ENCODE measurements at places on chromosomes 6 and 20.

- no peak for DNase-seq
These were observed 5.9 kb upstream of the SCML4 start for GRCh38 chr6:107830060-107830459.

DNA sequence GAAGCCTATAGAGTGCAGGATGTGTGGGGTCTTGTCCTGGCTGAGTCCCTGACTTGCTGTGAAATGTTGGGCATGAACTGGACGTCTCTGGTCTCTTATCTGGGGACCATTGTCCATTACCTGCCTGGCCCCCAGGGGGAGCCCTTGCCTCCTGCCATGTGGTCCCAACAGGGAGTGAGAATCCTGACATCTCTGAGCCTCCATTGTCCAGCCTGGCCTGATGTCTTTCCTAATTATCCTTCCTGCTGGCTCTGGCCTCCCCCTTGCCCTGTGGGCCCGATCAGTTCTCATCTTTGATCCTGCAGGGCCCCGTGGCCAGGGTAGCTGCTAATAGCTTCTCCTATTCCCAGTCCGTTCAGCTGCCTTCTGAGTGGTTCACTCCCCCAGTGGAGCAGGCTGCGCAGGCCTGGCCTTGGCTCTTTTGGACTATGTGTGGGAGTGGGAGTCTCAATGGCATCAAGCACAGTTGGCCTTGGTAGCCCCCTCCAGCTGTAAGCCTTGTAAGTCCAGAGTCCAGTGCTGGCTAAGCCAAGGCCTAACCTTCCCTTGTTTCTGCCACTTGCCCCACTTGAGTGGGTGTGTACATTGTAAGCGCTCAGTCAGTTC is 77.9 kb upstream of the RALY start:
- DNase-seq = peak; percentile 17

DNA sequence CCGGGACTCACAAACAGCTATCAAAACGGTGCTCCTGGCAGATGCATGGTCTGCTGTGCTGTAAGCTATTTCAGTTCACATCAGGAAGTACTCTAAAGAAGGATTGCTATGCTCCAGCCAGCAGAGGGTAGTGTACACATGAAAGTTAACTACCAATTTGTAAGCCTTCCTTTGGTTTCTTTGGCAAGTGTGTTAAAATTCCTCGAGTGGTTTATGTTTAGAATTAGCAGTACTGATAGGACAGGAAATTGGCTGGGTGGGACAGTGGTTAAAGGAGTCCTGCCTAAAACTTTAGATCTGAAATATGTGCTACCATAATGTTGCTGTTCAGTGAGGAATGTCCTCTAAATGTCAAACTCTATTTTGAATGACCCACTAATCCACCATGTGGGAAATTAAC is 47.4 kb downstream of the TRMT11 start:
- DNase-seq = no peak

DNA sequence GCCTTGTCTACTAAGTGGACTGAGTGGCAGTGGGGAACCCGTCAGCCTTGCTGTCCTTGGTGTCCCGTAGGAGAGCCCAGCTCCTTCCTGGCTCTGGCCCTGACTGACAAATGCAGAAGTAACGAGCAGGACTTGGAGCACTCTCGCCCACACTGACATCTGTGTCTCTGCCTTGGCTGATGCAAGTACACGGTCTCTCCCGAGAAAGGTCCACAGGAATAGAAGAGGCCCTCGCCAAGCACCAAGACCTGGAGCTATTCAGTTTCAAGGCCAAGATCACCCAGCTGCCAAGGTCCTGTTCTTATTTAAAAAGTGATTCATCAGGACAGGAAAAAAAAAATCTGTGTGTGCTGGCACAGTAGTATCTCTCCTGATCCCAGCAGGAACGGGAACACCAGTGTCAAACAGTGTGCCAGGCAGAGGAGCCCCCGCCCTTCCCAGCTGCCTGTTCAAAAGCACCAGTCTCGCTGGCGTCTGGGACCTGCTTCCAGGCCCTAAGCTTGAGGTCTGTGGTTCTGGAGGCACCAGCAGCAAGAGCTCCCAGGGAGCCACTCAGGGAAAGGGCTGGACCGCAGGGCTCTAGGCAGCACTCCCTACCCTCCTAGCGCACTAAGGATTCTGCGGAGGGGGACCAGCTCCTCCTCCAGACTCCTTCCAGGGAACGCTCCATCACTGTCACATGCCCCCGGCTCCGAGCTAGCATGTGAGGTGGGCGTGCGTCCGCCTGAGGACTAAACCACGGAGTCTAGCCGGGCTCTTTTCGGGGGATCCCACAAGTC is 376.9 kb downstream of the RNGTT start:
- DNase-seq = no peak

DNA sequence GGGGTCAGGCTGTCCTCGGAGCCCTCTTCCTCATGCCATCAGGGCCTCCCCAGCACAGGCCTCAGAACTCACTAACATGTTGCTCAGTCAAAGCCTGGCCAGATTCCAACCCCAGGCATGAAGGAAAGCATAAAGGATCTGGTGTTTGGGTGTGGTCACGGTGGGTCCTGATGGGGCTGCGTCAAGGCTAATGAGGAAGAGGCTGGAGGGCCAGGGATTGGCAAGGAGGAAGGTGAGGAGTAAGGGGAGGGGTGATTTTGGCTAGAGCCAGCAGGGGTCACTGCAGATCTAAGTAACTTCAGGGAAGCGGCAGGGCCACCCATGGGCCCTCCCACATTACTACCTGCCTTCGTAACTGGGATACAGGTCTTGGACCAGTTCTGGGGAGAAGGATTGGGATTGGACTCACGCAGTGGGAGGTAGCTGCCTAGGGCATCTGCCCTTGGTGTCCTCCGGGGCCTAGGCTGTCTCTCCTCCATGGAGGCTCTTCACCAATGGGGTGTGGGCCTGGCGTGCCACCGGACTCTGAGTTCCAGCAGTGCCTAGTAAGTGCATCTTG is 36.2 kb upstream of the MRPS18A start:
- peak; percentile 57 for DNase-seq

DNA sequence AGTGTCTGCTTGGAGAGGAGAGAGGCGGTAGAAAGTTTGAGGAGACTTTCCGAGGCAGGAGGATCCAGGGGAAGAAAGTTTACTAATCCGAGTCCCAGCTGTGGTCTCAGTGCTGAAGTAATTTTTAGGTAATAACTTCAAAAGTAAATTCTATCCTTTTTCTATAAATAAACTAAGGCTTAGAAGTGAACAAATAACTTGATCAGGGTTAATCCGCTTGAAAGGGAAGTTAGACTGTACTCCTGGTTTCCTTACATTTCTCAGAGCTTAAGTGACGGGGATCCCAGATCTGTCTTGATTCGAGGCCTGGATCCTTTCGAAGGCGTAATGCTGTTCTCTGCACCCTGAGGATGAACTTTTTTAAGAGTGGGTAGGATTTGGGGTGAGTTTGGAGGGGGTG is 2.6 kb downstream of the STK35 start:
- no peak for DNase-seq

GRCh38 chr6:25173951-25174474 is 105.2 kb upstream of the CARMIL1 start:
- DNase-seq = no peak

DNA sequence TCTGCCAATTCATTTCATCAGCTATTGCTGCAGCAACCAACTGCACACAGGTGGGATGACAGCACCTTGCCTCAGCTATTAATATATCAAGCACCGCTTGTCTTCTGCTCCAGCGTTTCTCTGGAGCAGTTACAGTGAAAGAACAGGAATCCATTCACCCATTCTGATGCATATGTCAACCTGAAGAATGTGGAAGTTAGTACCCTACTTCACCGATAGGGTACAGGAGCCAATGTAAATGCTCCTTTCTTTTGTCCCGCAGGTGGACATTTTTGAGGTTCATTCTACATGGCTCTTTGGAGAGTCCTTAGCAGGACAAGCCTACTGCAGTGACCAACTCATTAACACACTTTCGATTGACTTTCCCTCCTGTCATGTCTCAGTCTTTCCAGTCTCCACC is 139.9 kb upstream of the PRND start:
- no peak for DNase-seq

DNA sequence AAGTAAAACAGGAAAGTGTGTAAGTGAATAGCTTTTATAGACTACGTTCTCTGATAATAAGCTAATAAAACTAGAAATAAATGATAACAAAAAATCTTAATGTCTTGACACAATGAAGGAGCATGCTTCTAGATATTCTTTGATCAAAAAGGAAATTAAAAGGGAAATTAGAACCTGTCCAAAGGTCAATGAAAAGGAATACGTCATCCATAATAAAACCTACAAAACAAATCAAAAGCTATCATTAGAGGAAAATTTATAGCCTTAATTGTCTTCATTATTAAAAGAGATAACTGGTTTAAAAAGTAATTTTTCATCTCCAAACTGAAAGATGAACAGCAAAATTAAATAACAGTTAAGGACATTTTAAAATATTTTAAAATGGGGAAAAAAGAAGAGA is 196.3 kb upstream of the BTBD3 start:
- DNase-seq = no peak

DNA sequence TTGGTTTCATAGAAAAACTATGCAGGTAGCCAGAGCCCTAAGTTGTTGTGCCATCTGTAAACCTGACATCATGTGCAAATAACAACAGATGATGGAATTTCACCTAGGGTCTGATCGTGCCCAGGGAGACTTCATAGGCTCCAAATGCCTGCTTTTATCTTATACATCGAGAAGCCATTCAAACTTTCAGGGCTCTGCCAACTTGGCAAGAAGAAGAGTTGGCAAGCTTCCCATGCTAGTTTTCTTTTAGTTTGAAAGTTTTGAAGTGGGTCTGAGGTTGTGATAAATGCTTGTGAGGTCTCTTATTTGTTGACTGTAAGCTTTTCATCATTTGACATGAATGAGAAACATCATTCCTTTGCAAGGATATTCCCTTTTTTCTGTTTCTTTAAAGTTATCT is 175.4 kb upstream of the FLRT3 start:
- DNase-seq = no peak

DNA sequence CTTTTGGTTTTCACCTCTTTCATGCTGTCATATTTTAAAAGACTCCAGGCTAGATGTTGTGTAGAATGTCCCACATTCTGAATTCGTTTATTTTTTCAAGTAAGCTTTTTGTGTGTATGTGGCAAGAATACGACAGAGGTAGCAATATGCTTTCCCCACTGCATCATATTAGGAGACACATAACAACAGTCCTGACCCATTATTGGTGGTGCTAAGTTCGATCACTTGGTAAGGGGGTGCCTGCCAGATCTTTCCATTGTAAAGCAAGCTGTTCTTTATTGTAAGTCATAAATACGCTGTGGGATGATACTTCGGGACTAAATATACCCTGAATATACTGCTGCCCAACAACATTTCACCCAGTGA is 588 bp upstream of the NCOA3 start:
- DNase-seq = no peak

Data from activated CD4-positive, alpha-beta T cell treated with anti-CD3 and anti-CD28 coated beads, Interleukin-2, amount 50 U/mL, for 24 hours (primary cell).